ENCODE measurements at places on chromosomes 16 and 17.

DNA sequence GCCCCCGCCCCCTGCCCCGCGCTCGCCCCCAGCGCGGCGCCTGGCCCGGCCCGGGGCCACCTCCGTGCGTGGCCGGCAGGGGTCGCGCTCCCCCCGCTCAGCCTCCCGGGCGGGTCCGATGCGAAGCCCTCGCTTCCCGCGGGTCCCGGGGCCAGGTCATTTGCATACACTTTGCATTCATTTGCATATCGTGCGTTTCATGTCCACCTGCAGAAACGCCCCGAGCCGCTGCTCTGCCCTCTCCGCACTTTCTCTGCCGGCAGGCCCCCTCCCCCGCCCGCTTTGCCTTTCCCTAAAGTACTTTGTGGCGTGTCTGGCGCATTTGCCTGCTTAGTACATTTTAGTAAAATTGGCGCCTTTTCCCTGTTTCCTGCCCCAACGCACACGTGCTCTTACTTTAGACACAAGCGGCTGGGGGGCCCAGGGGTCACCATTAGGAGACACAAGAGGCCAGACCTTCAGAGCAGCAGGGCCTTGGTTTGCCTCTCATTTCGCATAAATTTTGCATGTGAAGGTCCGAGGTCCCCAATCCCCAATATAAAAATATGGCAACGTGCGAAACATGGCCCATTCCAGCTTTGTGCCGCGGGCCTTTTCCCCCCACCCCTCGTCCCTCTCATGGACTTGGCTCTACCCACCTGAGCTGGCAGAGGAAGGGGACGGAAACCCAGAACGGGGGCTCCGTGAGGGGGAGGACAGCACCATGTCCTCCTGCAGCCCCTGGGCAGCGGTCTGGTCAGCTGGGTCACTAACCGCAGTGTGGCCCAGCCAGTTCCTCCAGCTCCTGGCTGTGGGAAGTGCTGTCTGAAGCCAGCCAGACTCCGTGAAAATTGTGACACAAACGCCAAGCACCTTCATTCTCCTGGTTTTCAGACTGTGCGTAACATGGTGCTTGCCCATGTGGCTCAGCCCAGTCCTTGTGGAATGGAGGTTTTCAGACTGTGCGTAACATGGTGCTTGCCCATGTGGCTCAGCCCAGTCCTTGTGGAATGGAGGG, 34.8 kb downstream of the CBFA2T3 start:
- peak; percentile 97 for DNase-seq

DNA sequence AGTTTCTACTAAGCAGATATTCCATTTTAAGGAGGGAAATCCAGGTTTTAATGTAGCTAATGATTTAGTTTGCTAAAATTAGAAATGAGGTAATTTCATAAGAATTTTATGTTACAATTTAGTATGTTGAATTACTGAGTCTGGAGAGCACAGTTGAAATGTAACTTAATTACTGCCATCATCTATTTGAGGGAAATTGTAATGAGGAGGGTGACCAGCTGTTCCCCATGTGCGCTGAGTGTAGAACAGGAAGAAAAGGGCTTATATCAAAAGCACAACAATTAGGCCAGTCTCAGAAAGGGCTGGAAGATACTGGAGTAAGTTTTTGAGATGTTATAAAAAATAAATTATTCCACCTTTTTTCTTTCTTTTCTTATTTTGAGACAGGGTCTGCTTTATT, 735.1 kb upstream of the GOT2 start:
- DNase-seq, result no peak

GRCh38 chr16:29029168-29029994, 44.5 kb downstream of the LAT start:
- DNase-seq, result no peak

GRCh38 chr16:74071996-74072535, 224.5 kb upstream of the PSMD7 start:
- no peak for DNase-seq

DNA sequence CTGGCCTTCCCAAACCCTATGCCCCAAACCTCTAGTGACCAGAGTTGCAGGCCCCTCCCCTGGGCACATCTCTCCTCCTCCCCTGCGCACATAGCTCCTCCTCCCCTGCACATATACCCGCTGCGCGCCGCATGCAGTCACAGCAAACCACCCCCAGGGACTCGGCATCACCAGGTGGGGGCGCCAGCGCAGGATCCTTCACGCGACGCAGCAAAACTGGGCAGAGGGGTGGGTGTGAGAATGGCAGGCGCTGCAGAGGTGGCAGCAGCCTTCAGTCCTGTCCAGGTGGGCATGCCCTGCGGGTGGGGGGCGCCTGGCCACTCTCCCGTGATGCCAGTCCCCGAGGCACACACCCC, 5.6 kb downstream of the CORO6 start:
- DNase-seq, result peak; percentile 83

DNA sequence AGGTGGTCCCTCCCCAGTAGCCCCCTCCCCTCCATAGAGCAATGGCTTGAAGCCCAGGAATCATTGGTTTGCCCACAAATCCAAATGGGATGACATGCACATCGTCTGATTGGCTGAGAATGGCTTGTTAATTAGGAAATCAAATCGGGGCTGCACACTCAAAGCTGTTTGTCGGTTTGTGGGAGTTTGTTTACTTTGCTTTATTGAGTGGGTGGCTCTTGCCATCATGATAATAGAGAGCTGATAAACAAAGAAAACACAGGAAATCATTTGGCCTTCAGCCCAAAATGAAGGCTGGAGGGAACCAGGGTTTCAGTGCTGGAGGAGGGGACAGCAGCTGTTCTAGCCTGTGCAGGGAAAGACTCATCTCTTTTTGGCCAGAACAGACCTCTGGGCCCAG, 316.3 kb downstream of the CBLN1 start:
- no peak for DNase-seq

Measured in GM19239 (cell line).